Stimulated activated CD4-positive, alpha-beta T cell treated with anti-CD3 and anti-CD28 coated beads, Interleukin-15, amount 100 ng/mL, for 1 hour (primary cell): ENCODE measurements at places on chromosomes 1 and 21.

DNA sequence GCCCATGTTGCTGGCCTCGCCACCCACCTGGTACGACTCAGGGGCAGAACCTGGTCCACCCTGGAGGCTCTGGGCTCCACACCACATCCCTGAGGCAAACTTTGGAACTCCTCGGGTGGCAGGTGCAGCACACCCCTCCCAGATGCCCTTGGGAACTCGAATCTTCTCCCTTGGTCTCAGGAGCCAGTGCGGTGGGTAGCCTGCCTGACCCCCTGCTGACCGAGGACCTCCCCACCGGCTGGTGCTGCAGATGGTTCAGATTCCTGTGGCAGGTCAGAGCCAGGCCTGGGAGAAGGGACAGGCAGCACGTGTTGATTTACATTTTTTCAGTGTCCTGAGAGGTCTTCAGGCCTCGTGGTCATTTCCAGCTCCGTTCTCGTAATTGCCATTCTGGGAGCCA, 6.3 kb upstream of the CFAP410 start:
- no peak for DNase-seq

DNA sequence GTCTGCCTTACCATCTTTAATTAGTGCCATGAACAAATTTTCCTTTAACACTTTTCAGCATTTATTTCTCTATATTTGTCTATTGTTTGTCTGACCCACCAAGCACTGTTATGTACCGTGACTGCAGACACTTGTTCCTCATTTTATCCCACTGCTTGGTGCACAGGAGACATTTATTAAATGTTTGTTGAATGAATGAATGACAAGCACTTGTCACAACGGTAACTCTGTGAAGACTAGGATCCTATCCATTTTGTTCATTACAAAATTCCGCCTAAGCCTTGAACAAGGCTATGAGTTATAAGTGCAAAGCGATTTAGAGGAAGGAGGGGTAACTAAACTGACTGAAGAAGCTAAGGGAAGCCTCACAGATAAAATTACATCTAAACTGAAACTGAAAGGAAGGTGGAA, 379 bp upstream of the STRIP1 start:
- DNase-seq, result no peak

DNA sequence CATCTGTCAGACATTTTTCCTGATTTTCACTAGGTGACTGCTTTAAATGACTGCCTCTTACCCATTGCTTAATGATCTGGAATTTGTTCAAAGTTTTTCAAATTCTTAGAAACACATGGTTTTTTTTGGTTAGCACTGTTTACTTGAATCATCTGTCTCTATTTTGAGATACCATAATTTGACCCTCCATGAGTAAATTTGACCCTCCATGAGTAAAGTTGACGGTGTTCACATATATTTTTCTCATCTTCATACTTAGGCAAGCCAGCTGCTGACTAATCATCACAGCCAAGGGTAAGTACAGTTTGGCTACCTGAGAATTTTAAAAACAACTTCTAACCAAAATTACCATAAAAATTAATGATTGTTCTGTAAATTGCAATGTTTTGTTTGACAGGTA, 586.5 kb downstream of the PTBP2 start:
- DNase-seq, result no peak

GRCh38 chr1:107076841-107077240, 20.4 kb downstream of the PRMT6 start:
- no peak for DNase-seq

- DNase-seq, result no peak
These were observed 20.6 kb upstream of the USP24 start for GRCh38 chr1:55235722-55236121.

- no peak for DNase-seq
These were observed 53.6 kb upstream of the ASB17 start for GRCh38 chr1:75985827-75986226.

DNA sequence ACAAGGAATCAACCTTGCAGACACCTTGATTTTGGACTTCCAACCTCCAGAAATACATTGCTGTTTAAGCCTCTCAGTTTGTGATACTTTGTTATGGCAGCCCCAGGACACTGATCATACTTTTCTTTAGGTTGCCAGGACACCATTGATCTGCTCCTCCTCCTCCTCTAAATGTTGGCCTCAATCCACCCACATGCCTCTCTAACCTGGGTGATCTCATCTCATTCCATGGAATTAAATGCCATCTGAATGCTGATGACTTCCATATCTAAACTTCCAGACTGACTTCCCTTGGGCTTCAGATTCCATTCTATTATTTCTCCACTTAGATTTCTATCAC, 7.4 kb upstream of the PPP1R15B start:
- no peak for DNase-seq

DNA sequence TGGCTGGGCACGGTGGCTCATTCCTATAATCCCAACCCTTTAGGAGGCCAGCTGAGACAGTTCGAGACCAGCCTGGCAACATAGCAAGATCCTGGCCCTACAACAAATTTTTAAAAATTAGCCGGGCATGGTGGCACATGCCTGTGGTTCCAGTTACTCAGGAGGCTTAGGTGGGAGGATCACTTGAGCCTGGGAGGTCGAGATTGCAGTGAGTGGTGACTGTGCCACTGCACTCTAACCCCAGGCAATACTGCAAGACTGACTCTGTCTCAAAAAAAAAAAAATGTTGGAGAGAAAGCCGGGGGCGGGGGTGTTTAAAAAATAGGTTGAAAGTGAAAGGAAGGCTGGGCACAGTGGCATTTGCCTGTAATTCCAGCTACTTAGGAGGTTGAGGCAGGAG, 16.5 kb downstream of the CLDN19 start:
- DNase-seq, result no peak

DNA sequence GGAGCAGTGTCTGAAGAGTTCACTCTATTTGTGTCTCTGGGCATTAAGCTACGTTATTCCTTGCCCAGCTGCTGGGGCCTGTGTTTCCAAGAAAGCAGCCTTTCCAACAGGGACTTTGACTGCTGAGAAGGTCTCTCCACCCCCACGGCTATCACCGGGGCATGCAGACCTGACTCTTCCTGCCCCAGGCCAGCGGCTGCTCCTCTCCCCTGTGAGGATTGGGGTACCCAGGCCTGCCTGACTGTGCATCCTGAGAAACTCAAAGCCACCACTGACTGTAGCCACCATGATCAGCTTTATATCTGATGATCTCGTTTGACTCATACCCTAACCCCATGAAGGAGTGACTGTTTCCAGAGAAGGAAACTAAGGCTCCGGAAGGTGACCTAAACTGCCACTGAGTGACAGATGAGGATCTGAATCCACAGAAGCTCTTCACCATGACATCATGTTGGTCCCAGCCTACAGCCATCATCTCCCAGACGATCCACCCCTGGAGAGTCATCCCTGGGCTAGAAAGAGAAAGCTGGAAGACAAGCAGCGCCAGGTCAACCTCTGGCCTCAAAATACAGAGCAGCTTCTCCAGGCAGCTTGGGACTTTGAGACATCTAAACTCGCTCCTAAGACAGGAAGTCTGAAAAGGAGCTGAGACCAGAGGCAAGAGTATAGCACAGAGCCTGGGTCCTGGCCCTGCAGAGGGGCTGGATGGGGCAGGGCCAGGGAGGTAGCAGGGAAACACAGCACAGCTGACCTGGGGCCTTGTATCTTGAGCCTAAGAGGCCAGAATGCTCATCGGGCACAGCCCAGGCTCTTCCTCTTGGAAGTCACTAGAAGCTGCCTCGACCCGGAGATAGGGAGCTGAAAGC, 244.0 kb upstream of the VAMP3 start:
- DNase-seq, result no peak

- no peak for DNase-seq
These were observed 69.1 kb upstream of the TINAGL1 start for GRCh38 chr1:31507221-31507620.

- no peak for DNase-seq
These were observed 94.7 kb upstream of the GADD45A start for GRCh38 chr1:67590329-67590728.

GRCh38 chr1:12587981-12588640, 29.9 kb downstream of the DHRS3 start:
- DNase-seq, result no peak

DNA sequence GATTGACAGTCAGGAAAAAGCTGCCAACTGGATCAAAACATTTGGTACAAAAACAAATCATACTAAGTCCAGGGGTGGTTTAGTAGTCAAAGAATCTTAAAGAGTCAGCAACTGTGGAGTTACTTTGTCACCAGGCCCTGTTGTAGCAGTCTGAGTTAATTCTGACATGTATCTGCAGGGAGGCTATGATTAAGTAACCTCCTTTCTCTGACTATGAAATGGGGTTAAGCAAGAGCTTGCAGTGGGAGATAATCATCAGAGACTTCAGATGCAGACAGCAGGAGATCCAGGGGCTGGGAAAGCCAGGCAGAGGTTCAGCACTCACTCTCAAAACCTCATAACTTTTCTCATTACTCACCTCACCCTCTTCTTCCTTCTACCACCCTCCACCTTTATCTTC, 99.2 kb upstream of the BTG3 start:
- no peak for DNase-seq

DNA sequence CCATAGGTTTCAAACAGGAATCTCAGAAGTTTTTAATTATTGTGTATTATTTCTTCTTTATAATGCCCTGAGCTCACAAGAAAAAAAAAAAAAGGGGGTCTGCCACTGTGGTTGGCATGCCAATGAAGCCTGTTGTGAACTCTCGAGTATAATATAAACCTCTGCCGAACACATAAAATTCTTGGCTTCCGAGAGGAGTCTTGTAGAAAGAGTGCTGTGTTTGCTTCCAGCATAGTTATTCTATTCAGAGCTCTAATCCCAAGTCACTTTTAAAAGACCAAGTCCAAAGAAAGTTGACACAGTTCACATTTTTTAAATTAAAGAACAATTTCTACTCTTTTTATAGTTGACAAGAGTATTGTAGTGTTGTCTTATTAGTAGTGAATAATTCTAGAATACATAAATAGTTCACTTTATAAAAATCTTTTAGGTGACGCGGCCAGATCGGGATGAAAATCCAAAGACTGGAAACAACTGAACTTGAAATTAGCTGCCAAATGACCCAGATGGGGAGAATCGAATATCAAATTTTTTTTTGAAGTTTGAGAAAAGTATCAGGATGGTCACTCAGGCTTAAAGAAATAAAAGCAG, 293.2 kb downstream of the DUSP10 start:
- no peak for DNase-seq

DNA sequence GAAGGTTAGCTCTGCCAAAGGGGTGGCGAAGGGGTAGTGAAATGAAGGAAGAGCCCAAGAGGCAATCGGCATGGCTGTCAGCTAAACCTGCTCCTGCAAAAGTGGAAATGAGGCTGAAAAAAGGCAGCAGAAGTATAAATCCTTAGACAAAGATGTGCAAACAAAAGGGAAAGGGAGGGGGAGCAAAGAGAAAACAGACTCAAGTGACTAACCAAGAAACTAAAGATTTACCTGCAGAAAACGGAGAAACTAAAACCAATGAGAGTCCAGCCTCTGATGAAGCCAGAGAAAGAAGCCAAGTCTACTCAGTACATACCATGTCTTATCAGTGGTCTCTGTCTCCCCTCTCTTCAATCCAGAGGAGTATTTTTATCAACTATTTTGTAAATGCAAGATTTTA, 25.4 kb downstream of the SCAF4 start:
- DNase-seq, result no peak

DNA sequence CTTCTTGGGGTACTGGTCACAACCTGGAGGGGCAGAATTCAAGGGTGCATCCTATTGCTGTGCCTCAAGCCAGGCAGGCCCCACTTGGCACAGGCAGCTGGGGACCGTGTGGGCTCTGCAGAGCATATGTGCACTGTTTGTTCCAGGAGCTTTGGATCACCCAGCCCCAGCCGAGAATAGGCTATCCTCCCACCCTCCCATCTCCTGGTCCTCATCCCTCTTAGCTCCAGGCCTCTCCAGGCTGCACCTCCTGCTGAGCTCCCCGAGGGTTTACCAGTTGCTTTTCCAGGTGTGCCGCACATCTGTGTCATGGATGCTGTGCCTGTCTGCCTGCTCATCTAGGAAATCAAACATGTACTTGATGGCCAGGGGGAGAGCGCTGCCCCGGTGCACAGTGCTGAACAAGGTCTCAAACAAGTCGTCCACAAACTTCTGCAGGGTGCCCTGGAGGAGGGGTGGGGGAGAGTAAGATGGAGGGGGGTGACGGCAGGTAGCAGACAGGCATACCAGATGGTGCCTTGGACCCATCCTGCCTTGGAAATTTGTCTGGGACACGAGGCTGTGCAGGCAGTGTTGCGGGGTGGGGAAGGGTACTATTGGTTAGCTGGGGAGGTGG, 120.5 kb upstream of the CD34 start:
- DNase-seq, result no peak

GRCh38 chr1:98660940-98661543, 479 bp upstream of the SNX7 start:
- DNase-seq, result no peak

- no peak for DNase-seq
These were observed 11.5 kb downstream of the PTCH2 start for GRCh38 chr1:44831516-44831915.

- no peak for DNase-seq
These were observed 138.2 kb upstream of the BRINP3 start for GRCh38 chr1:190615818-190616217.

- no peak for DNase-seq
These were observed 11.3 kb upstream of the RHEX start for GRCh38 chr1:206041640-206042039.

DNA sequence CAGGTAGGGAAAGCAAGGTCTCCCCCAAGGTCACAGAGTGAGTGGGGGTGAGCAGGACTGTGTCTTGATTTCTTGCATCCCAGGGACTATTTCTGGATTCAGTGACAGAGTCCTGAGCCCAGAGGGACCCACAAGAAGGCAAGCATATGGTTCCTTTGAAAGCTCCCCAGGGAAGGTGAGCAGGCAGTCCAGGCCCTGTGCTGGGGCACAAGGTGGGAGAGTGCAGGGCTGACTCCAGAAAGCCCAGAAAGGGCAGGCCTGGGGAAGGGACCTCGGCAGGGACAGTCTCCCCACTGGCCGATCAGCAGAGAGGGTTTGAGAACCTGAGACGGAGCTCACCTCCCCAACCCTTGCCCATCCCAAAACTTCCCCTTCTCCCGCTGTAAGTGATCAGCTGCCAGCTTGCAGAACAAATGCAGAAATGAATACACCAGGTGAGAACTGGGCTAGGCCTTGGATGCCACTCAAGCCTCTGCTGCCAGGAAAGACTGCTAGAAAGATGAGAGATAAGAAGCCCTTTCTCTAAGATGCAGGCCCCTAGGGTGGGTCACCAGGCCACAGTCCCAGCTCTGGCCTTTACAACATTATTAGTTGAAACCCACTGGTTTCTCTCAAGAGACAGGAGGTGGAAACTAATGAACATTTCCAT, 121.0 kb downstream of the GLIS1 start:
- DNase-seq, result no peak

- no peak for DNase-seq
These were observed 6.0 kb downstream of the EPHA2 start for GRCh38 chr1:16149702-16150488.

GRCh38 chr1:180229483-180230415, at the start of gene LHX4:
Gene LHX4 (plus strand): TSS chr1:180230264. CDS start chr1:180230530, 266 bp downstream.
- DNase-seq, result no peak

DNA sequence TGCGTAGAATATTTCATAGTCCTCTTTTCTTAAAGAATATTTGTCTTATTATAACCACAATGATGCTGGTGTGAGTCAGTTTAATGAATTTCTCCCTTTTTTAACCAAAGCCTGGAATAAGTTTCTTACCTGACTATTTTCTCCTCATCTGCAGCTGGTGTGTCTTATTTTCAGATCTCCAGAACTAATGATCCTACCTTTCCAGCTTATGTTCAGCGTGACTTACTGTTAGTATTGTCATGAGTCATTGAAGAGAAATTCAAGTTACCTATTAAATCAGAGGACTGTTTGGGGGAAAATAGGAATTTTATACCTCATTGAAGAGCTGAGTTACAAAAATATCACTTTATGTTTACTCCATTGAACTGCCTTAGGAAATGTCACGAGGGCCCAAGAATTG, 482.1 kb downstream of the RWDD3 start:
- DNase-seq, result no peak
